ENCODE measurements at places on chromosomes 11 and 22.

DNA sequence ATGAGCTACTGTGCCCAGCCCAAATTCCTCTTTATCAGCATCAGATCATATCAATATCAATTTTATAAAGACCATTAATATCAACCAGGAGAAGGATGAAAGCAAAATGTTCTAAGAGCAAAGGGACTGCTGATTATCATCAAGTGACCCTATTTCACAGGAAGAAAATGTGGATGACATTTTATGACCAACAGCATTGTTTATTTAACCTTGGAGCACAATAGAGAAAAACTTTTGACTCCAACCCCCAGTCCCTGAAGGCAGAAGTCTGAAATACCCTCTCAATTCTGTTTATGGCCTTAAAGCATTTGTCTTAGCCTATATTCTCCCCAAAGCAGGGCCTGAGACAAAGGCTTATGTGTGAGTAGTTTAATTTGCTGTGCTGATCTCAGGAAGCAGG lies 11.3 kb upstream of the ALG8 start:
- DNase-seq = no peak

- peak; percentile 10 for DNase-seq
These were observed 19.0 kb downstream of the RSF1 start for GRCh38 chr11:77801477-77801876.

GRCh38 chr22:37749226-37749625 lies 52.4 kb downstream of the TRIOBP start:
- no peak for DNase-seq

- DNase-seq = no peak
These were observed 587.5 kb downstream of the NTM start for GRCh38 chr11:131957875-131958274.

GRCh38 chr22:17342361-17342760 lies 26.9 kb upstream of the CECR2 start:
- no peak for DNase-seq

DNA sequence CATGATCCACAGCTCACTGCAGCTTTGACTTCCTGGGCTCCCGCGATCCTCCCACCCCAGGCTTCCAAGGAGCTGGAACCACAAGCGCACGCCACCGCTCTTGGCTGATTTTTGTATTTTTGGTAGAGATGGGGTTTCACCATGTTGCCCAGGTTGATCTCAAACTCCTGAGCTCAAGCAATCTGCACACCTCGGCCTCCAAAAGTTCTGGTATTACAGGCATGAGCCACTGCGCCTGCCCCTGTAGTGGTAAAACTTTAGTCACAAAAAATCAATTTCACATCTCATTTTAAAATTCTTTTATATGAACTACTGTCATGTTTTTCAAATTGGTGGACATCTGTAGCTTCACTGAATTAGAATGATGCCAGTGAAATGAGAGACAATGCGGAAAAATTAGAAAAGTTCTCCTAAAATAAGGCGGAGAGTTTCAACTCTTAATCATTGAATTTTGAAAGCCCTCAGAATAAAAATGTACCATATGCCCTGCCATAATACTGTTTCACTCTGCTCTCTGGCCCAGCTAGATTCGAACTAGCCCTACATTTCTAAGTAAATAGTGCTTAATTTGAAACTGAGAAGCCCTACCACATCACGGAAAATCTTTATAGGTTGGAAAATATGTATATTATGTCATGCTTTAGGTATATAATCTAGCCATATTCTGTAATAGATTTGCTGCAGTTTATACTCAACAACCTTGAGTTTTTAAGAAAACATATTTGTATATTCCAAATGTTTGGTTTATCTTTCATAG lies 78.7 kb downstream of the HORMAD2 start:
- DNase-seq = no peak

- no peak for DNase-seq
These were observed 3.0 kb downstream of the OR8D4 start for GRCh38 chr11:123904932-123905331.

GRCh38 chr22:48811885-48812284 lies 1015.8 kb downstream of the BRD1 start:
- no peak for DNase-seq

GRCh38 chr22:44291674-44292360 lies 20.9 kb downstream of the SHISAL1 start:
- DNase-seq = no peak

GRCh38 chr22:19429950-19430889 lies 1.3 kb downstream of the HIRA start:
- DNase-seq = peak; percentile 82

GRCh38 chr11:69403556-69404215 lies 77.8 kb upstream of the LINC01488 start:
- DNase-seq = no peak

DNA sequence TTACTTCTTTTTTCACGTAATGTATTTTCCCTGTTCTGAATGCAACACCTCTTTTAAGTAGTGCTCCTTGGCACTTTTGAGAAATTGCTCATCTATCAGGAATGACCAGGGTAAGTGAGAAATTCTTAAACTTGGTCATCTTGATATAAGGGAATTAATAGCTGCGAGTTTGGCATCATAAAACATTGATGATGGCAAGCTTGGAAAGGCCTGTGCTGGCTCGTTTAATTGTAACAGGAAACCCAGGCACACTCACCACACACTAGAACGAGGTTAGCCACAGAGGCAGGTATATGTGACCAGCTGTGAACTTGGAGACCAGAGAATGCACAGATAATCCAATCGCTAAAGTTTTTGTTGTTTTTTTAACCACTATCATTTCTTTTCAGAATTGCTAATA lies 24.3 kb downstream of the FAM118A start:
- DNase-seq = no peak

- DNase-seq = no peak
These were observed 3.7 kb downstream of the PDGFB start for GRCh38 chr22:39240831-39241793.

- DNase-seq = no peak
These were observed 395.9 kb downstream of the OPCML start for GRCh38 chr11:133136376-133136775.

DNA sequence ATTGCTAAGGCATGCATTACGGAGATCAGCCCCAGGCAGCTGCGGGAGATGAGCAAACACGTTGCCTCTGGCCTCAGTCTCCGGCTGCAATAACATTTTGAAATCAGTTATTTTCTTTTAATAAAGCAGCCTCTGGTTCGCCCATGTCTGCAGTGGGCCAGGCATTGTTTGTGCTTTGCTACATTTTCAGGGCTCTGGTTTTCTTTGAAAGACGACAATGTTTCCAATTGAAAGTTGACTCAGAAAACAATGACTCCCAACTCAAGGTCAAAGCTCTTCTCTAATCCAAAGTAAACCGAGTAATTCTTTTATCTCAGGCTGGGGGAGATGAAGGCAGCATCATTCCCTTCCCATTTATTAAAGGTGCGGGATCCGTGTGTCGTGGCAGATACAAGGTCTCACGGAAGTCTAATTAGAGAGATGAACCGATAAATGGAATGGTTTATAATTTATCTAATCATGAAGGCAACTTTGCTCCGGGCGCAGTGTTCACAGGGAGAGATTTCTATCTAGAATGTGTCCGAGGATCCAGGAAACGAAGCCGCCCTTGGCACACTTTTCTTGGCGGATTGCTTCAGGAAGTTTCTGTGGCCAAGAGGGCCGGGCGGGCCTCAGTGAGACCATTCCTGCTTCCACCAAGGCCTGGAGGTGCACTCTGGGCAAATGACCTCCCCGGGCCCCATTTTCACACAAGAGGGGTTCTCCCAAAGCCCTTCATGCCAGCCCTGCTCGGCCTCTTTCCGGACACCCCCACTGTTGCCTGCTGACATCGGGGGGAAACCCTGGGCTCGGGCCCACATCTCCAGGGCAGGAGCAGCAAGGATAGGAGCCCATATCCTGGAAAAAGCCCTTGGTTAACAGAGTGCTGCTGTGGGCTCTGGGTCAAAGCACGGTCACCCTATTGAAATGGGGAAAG lies 811.4 kb downstream of the BRD1 start:
- DNase-seq = no peak

GRCh38 chr11:29093416-29094120 lies 923.3 kb downstream of the KCNA4 start:
- no peak for DNase-seq

- no peak for DNase-seq
These were observed 18.2 kb upstream of the MOB2 start for GRCh38 chr11:1504581-1505290.

GRCh38 chr11:693887-694562 lies 997 bp downstream of the DEAF1 start:
- no peak for DNase-seq

DNA sequence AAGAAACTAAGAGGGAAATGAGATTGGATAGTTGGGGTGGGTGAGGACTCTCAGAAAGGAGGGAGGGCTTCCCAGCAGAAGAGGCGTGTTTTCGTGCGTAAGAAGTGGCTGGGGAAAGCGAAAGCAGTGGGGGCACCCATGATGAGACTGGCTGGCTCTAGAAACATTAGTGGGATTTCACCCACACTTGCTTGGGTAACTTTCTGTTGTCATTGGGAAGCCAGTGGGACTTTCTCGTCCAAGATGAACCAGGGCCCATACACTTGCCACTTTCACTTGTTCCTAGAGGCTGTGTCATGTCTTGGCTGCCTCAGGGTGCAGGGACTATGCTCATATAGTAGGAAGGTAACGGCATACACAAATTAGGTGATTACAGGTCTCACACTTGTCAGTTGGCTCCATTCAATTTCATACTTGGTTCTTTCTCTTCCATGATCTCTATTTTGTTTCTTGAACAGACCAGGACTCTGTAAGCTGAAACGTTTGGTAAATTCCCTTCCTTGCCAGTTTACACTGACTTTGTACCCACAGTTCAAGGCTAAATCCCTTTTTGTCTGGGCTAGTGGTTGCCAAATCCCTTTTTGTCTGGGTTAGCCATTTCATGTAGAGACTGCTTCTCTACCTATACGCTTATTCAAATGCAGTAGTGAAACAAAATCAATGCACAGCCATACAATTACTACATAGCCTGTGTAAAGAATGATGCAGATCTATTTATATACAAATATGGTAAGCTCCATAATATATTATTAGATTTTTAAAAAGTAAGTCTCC lies 42.0 kb upstream of the CXCR5 start:
- DNase-seq = no peak

DNA sequence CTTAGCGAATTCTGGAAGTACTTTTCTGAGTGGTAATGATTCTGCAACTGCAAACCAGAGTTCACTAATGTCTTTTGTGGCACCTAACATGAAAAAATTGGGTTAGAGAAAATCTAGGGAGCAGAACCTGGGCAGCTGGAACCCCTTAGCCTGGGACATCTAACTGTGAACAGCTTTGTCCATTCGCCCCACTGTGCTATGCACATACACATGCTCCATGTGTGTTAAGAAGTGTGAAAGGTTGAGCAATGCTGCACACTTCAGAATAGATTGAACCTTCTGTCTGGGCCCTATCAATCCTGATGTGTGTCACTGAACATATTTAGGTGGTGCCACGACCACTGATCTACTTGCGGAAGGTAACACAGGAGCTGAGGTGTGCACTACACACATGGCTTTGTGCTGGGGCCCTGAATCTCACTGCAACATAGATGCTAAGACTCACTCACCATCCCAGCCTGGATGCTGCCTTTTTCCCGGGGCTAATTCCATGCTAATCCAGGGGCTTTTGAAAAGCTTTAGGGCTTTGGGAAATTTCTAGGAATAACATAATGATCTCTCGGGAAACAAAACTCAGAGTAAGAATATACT lies 976.2 kb downstream of the NTM start:
- DNase-seq = no peak

DNA sequence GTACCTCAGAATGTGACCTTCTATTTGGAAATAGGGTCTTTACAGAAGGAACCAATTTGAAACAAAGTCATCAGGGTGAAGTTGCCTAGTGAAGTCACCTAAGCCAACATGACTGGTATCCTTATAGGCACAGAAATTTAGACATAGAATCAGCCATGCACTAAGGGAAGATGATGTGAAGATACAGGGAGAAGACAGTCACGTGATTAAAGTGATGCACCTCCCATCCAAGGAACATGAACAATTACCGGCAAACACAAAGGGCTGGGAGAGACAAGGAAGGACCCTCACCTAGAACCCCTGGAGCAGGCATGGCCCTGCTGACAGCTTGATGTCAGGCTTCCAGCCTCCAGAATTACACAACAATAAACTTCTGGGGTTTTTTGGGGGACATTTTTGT lies 3.2 kb upstream of the CRYBB2 start:
- no peak for DNase-seq

GRCh38 chr11:71137376-71137775 lies 115.0 kb downstream of the SHANK2 start:
- DNase-seq = no peak

DNA sequence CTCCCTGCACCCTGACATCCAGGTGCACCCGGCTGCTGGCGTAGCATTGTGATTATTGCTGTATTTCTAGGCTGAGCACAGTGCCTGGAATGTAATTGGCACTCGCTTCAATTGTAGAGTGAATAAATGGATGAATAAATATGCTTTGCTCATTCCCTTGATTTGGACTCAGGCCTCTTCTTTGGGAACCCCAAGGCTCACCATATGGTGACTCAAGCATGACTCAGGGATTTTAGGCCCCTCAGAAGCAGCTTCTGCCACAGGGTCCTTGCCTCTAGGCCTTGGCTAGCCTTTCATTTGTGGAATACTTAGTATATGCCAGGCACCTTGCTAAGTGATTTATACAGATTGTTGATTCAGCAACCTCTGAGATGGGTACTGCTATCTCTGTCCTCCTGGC lies 78.9 kb downstream of the GRIK4 start:
- DNase-seq = no peak

DNA sequence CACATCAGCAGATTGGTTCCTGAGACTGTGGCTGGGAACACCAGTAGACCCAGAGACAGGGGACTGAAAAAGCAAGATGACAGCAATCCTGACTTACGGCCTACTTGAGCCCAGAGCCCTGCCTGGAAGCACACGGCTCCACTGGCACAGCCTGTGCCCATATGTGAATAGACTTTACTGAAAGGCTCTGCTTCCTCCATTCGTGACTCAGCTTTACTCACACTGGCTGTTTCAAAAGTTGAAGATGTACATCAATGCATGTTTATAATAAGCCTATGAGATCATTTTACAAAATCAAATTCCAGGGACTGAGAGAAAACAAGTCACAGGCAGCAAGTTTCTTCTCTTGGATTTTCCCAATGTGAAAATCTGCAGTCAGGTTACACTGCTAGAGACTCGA lies 134.6 kb upstream of the TEAD1 start:
- DNase-seq = peak; percentile 76

DNA sequence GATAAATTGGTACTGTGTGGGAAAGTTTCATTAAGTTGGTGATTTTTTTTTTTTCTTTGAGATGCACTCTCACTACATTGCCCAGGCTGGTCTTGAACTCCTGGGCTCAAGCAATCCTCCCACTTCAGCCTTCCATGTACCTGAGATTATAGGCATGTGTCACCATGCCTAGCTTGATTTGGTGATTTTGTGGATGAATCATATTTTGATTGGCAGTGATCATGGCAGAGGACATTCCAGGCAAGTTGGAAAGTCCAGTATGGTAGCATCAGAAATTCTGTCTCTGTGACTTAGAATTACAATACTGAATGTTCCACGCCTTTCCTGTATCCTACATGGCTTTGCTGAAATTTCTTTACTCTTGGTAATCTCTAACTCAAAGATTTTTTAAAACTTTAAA lies 49.4 kb downstream of the HORMAD2 start:
- no peak for DNase-seq

- DNase-seq = no peak
These were observed 8.1 kb upstream of the TOP3B start for GRCh38 chr22:21990445-21991303.

- no peak for DNase-seq
These were observed 83.8 kb upstream of the LARGE1 start for GRCh38 chr22:34004058-34004457.

- no peak for DNase-seq
These were observed 18.8 kb upstream of the SUN2 start for GRCh38 chr22:38774496-38775166.

- DNase-seq = no peak
These were observed 8.3 kb upstream of the MS4A6E start for GRCh38 chr11:60318726-60319125.

- DNase-seq = no peak
These were observed 36.6 kb upstream of the ACAT1 start for GRCh38 chr11:108084811-108085210.
